ENCODE measurements at places on chromosomes 6 and 20. TPM values are rescaled to one million over a fixed set of nuclear protein-coding genes. Genes with fewer than 3 reads are reported as not detected.

DNA sequence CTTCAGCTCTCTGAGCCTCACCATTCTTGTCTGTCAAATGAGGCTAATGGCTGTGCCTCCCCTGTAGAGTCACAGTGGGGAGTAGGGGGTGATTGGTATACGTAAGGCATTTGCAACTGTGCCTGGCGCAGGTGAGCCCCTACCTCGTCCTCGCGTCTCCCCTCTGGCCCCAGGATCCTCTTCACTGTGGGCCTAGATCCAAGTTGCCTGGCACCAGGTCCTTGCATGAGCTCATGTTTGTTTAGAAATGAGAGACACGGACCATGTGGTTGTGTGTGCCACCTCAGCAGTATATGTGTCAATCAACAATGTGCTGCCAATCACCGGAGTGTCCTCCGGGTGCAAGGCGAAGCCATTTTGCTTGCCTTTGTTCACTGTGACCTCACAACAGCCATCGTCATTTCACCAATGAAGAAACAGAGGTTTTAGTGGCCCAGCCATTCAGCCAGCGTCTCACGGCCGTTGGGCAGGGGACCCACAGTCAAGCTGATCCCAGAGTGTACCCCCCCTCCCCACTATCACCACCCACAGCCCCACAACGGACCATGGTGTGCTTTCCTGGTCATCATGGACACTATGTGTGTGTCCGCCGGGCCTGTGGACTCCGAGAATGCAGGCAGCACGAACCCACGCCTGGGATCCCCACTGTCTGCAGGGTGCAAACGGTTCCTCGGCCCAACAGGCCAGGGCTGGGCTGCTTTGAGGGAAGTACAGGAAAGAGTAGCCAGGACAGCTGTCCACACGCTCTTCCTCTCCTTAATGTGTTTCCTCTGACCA lies 35.9 kb upstream of the STX16 start:
- no peak for DNase-seq

DNA sequence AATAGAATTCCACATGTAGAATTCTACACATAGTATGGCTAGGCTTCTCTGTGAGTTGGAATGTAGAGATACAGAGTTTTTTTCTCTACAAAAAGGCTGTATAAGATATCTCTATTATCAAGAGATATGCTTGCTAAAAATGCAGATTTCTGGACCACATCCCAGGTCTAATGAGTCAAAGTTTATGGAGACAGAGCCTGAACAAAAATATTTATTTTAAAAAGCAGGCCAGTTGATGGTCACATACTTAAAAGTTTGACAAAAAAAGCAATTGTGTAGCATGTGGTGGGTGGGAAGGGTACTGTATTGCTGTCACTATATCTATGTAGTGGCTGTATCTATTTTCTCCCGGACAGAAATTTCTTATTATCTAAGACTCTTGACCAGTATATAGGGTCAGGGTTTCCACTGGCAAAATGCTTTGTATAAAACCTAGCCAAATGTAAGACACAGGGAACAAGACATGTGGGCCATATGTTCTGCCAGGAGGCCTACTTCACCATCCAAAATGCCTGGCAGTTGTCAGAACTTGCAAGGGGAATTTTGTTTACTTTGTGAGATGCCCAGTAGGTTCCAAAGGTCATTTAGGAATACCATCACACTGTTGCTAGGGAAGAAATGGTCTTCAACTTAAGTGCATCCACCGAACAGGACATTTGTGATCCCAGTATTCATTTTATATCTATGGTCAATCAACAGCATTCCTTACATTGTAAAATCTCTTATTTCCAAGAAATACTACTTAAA lies 60.6 kb downstream of the SHPRH start:
- no peak for DNase-seq

DNA sequence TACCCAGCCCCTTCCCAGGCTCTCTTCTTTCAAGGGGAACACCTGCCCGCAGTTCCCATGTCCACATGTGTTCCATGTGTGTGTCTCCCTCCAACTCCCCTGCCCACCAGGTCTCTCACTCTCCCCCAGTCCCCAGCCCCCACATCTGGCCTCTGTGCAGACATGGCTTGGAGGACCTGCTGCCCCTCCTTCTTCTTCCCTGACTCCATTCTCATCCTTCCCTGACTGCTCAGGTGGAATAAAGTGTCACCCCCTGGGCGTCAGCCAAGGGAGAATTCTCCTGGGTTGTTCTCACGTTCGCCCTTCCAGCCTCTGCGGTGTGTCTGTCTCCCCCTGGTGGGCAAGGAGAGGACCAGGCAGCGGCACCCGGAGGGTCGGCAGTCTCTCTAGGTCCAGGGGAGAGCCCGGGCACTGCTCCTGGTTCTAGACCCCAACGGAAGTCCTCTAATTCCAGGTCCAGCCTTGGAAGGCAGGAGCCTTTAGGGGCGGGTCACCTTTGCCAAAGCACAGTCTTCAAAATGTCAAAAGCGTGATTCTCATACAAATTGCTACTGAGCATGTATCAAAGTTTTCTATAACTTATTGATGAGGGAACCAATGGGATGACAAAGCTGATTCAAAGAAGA lies 50.5 kb downstream of the EBF4 start:
- DNase-seq = peak; percentile 38

DNA sequence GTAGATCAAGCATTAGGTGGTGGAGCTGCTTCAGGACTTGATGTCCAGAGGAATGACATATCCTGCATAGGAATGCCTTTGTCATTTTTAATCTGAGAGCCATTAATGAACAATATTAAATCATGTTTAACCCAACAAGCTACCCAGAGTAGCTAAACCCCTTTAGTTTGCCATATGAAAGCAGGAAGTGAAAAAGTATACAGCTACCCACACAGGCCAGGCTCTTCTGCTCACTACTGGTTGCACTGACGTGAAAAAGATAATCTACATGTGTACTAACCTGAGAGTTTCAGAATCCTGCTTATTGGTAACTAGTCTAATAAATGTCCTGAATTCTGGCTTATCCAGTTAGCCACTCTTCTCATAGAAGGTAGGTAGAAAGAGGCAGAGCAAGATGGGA lies 19.9 kb downstream of the GLYATL3 start:
- DNase-seq = no peak

GRCh38 chr20:49361862-49362660 lies 84.2 kb upstream of the ZNFX1 start:
- DNase-seq = no peak

STMND1 gene
- not detected for total RNA-seq

ARHGAP18 gene
- total RNA-seq = 16.8 TPM

TRIM15 gene
- not detected for total RNA-seq

BTBD9 gene
- total RNA-seq = 7.5 TPM

RIPPLY2 gene
- not detected for total RNA-seq

CLDN20 gene
- 4.4 TPM for total RNA-seq

Data from tibial nerve (tissue), 4 donors.